ENCODE measurements at places on chromosomes 16 and 17.

GRCh38 chr16:4410335-4411075 lies 5.9 kb downstream of the CORO7 start:
- DNase-seq: no peak

DNA sequence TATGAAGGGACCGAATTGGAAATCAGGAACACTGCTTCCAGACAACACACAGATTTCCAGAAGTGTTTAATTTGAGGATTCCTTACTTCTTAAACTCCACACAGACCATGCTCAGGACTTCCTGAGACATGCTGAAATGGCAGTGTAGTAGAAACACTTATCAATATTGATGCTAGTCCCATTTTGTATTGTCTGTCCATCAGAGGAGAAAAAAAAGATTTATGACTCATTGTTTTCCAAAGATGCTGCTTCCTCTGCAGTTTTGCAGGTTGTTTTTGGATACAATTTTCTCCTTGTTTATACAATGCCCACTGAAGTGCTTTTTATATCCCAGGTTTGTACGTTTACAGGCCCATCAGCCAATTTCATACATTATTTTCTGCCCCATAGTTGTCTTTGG lies 68.3 kb upstream of the TANC2 start:
- no peak for DNase-seq

GRCh38 chr17:28570716-28571360 lies 486 bp downstream of the PIGS start:
- DNase-seq: peak; percentile 14

DNA sequence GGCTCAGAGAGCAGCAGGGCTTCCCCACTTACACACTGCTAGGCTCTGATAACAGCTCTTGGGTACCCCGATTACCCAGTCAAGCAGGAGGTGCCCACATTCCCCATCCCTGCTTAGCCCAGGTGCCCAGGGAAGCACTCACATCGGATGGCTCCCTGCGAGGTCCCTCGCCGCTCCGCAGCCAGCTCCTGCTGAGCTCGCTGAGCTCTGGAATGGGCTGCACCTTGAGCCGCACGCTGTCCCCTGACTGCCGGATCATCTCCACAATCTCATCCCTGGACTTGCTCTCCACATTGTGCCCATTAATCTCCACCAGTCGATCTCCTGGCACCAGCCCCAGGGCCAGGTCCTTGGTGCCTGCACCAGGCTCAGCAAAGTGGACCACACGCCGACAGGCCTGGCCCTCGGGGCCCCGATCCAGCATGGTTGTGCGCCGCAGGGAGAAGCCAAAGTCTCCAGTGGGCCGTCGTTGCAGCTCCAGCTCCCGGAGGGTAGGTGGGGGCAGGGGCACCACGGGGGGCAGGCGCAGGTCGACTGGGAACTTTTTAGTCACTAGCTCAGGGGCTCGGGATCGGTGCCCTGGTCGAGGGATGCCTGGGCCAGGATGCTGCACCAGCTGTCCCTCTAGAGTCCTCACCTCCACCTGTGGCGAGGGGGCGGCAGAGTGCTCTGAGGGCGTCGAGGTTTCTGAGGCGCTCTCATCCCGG lies 14.2 kb downstream of the MYO18A start:
- no peak for DNase-seq

DNA sequence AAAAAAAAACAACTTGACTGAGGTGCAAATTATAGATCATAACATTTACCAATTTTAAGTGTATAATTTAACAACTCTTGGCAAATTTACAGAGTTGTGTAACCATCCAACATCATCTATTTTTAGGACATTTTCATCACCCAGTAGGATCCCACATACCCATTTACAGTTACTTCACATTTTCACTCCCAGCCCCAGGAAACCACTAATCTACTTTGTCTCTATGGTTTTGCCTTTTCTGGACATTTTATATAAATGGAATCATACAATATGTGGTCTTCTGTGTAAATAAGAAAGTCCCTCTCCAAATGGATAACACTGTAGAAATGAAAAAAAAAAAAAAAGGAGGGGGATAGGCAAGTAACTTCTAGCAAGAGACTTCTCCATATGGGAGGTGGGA lies 26.1 kb upstream of the XYLT1 start:
- no peak for DNase-seq

DNA sequence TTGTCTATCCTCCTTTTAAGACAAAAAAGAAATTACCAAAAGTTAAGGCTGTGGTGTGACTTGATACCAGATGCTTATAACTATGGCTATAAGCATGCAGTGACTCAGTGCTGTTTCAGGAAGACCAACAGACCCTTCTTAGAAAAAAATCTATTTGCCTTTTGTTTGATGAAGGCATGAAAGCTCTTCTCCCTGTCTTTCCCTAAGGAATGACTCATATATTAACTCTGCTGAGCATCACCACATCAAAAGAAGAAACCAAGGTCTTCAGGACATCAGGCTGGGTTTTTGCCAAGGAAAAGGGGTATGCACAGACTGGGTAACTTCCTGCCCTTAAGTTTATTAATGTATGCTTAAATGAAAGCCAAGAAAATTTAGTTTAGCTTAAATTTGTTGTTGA lies 47.1 kb downstream of the VMP1 start:
- no peak for DNase-seq

GRCh38 chr17:77610972-77611521 lies 347.5 kb upstream of the TNRC6C start:
- DNase-seq: no peak

DNA sequence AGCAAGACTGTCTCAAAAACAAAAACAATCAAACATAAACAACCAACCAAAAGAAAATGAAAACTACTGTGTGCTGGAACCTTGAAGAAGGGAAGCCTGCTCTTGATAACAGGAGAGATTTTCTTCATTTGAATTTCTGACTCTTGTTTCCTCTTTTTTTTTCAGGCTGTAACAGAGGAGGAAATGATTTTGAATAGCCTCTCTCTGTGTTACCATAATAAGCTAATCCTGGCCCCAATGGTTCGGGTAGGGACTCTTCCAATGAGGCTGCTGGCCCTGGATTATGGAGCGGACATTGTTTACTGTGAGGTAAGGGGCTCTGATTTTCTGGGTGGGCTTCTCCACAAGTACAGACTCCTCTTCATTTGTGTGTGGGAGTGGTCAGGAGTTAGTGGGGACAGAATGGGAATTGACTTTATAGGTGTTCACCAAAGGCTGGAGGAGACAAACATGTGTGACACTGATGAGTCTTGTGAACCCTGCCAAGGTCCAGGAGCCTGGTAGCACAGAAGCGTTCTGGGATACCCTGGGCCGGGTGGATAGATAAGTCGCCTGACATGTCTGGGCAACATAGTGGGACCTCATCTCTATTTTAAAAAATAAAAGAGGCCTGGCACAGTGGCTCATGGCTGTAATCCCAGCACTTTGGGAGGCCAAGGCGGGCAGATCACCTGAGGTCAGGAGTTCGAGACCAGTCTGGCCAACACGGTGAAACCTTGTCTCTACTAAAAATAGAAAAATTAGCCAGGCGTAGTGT lies 14.9 kb downstream of the DUS2 start:
- no peak for DNase-seq

GRCh38 chr17:48549914-48550501 lies 5.1 kb upstream of the HOXB2 start:
- no peak for DNase-seq

- no peak for DNase-seq
Measured at GRCh38 chr17:17774009-17774881, 62.5 kb downstream of the SREBF1 start.

DNA sequence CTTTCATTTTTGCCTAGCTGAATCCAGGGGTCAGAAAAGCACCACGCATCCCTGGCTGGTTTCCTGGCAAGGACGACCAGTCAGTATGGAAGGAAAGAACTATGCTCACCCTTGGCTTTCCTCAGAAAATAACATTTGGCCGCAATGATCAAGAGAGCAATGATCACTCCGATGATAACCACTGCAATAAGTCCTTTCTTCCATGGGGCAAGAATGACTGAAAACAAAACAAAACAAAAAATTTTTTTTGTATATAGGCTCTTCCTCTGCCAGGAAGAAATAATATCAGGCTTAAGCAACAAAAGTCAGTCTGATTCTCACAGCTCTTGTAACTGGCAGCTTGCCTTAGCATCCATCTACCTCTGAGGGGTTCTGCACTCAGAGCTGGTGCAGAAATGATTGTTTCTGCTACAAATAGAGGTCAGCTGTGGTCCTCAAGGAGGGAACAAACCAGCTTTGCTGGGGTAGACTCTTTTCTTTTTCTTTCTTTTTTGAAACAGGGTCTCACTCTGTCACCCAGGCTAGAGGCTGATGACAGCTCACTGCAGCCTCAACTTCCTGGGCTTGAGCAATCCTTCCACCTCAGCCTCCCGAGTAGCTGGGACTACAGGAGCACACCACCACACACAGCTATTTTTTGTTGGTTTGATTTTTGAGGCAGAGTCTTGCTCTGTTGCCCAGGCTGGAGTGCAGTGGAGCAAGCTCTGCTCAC lies 35.7 kb downstream of the PECAM1 start:
- no peak for DNase-seq

- no peak for DNase-seq
Measured at GRCh38 chr16:73091174-73091573, 43.2 kb upstream of the ZFHX3 start.

DNA sequence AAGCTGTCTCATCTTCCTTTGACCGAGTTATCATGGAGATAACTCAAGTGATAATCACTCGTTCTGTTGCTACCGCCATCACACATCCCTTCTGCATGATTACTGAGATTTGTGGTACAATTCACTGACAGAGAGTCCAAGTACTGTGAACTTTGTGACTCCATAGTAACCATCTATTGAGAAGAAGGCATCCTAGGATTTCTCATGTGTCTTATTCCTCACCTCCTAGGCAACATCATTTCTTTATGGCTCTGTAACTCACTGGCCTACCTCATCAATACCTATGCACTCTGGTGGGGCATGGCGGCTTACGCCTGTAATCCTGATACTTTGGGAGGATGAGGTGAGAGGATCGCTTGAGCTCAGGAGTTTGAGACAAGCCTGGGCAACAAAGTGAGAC lies 19.4 kb downstream of the DRC7 start:
- no peak for DNase-seq

DNA sequence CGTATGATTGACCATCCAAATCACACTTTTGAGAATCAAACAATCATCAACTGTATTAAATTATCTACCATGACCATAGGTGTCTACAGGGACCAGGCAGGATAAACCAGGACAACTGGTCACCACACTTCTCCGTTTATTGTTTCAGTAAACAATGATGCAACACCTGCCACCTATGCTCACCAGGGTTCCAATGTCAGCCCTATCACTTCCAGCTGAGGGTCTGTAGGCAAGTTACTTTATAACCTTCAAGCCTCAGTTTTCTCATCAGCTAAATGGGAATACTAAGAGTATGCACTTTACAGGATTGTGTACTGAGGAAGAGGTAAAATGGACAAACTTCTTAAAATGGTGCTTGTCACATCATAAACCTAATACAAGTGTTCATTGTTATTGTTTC lies 14.9 kb downstream of the TMEM114 start:
- no peak for DNase-seq

DNA sequence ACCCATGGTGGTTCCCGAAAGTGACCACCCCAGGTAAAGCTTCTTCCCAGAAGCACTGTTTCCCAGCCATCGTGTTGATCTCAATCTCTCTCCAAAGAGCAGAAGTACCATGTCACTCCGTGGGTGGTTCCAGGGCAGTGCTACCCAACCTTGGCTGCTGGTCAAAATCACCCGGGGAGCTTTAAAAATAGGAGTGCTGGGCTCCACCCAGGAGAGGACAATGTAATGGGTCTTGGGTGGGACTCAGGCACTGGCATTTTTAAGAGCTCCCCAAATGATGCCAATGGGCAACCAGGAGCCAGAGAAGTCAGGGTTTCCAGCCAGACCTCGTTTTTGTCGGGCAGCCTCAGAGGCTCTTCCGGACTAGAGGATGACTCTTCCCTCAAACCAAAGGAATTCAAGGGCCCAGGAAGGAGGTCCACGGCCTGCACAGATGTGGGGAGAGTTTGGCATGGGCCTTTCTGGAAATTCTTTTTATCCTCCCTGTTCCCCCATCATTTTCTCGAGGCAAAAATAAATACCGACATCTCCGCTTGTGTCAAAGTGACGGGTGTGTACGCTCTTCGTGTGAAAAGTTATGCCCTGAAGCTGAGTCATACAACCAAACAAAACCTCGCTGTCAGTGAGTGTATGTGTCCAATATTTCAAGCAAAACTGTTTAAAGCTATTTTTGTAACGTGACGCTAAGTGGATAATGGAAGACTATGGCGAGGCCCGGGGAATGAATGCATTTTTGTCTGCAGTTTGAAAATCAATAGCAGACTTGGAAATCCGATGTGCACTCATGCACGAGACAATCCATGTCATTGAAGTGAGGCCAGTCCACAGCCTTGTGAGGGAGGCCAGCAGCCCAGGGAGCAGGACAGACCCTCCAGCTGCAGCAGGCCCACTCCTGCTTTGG lies 364.1 kb downstream of the FOXL1 start:
- no peak for DNase-seq

- no peak for DNase-seq
Measured at GRCh38 chr16:50012182-50012581, 12.8 kb upstream of the CNEP1R1 start.

GRCh38 chr17:83028851-83029250 lies 50.6 kb upstream of the METRNL start:
- DNase-seq: no peak

DNA sequence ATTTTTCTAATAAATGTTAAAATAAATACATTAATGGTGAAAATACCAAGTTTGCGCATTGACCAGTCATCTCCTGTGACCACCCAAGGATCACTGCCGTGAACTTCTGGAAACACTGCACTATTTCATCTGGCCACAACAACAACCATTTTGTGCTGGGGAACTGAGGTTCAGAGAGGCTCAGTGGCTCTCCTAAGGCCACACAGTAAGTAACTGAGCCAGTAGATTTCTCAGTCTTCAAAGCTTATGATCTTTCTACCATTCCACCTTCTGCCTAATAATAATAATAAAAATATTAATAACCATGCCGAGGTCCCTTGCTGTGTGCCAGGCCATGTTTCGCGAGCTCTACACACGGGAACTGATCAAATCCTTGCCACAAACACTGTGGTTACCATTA lies 182.0 kb downstream of the IRF8 start:
- DNase-seq: no peak

GRCh38 chr17:56717471-56717870 lies 116.2 kb downstream of the C17orf67 start:
- DNase-seq: no peak

GRCh38 chr17:34799751-34800150 lies 161.5 kb downstream of the CCT6B start:
- no peak for DNase-seq

DNA sequence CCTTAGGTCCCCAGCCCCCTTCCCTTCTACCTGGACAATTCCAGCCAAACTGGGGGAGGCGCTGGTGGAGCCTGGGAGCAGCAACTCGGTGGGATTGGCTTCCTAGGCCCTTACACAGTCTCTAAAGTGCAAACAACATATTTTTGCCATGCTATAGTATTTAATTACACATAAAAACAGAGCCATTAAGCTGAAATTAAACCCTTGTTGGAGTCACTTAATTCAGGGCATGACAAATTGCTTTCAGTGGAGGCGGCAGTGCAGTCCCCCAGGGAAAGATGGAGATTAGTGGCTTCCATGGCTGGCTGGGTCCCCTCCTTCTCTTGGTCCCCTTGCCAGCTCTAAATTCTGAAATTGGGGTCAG lies 17.3 kb downstream of the IGFBP4 start:
- DNase-seq: no peak

GRCh38 chr16:11639925-11640899 lies 28.0 kb upstream of the SNN start:
- DNase-seq: no peak
